RWPE1 (cell line): ENCODE measurements at places on chromosomes 6 and 20.
A peak's percentile ranks its signal among the peaks of the same experiment; 100 is the strongest.

- no peak for DNase-seq
Measured at GRCh38 chr6:20946022-20946421, 411.8 kb downstream of the CDKAL1 start.

GRCh38 chr6:74491844-74492374, 713.9 kb downstream of the COL12A1 start:
- DNase-seq = no peak

- DNase-seq = peak; percentile 96
Measured at GRCh38 chr20:45336530-45337366, 11.5 kb downstream of the SDC4 start.

DNA sequence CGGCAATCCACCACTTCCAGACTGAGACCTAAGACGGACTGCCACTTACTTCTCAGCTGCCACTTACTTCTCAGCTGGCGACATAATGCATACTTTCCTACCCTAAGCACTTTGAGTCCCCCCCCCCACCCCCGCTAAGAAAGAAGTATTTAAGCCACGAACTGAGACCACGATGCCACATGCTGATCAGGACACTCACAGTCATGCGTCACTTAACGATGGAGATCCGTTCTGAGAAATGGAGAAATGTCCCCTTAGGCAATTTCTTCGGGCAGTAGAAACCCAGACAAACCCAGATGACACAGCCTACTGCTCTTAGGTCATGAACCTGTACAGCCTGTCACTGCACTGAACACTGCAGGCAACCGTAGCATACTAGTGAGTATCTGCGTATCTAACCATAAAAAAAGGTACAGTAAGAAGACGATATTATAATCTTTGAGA, 690 bp downstream of the IFNGR1 start:
- DNase-seq = peak; percentile 61

- no peak for DNase-seq
Measured at GRCh38 chr20:6341491-6341890, 218.7 kb upstream of the FERMT1 start.
